AG09319 (cell line): ENCODE measurements at places on chromosomes 2 and 18.

DNA sequence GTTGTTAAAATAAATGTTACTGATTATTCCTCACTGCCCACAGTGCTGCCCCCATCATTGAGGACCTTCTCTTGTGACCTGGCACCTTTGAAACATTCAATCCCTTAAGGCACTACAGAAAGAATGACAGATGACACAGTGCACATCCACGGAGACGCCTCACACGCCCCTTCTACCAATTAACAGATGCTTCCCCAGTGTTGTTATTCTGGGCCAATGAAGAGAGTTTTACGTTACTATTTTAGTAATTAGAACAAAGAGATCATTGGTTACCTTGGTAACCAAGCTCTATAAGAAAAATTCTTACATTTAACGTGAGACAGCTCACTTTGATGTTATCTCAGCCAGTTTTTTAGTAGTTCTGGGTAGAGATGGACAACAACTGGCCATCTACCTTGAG, 152.0 kb downstream of the ZNF236 start:
- no peak for DNase-seq

DNA sequence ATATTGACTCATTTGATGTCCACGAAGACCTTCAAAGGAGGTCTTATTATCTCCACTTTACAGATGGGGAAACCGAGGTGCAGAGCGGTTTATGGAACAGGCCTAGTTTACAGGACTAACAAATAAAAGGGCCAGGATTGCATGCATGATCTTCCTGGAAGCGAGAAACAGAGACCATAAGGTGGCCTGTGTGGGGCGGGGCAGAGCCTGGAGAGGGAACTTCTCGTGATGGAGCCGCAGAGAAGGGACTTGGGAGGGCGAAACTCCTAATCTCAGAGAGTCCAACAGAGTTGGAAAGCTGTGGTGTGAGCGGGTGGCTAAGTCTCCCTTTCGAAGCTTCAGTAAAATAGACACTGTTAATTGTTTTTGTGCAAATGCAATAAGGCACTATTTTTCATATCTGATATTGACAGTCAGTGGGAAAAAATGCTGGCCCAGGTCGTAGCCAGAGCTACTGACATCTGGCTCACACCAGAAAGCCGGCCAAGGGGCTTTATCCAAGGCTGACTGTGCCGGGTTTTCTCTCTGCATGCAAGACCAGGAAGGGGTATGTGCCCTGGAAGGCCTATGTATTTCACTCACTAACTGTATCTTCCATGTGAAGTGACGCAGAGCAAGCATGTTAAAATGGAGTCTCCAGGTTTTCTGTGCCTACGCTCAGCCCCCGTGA, 4.5 kb downstream of the INPP5D start:
- DNase-seq = no peak

DNA sequence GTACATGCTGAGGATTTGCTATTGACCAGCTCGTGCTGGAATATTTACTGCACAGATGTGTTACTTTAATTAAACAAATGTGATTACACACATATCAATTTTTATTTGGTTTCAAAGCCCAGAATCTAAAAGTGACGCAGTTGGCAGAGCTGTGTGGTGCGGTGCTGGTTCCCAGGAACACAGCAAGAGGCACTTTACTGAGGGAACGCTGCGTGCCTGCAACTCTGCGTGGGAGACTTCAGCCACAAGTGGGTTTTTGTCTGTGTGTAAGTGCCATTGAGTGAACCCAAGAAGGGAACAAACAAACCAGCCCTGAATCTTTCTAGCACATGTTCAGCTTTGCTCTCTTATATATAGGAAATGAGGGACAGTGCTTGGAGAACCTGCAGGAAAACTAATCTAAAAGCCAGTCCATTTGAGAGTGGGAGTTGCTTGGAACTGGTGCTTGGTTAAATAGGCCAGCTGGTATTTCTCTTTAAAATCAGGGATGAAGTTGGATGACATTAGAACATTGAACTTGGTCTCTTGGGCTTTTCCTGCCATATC, 196.6 kb upstream of the CELF4 start:
- DNase-seq = no peak

- DNase-seq = no peak
These were observed 11.8 kb downstream of the ALS2 start for GRCh38 chr2:201768918-201769317.

GRCh38 chr2:101806701-101807100, 109.2 kb downstream of the MAP4K4 start:
- no peak for DNase-seq

GRCh38 chr18:57951117-57951796, 92.8 kb upstream of the NEDD4L start:
- DNase-seq = peak; percentile 7

GRCh38 chr2:239822146-239822831, 202.9 kb downstream of the NDUFA10 start:
- no peak for DNase-seq

GRCh38 chr18:48754993-48755473, 195.7 kb downstream of the SMAD7 start:
- no peak for DNase-seq

- no peak for DNase-seq
These were observed 40.7 kb downstream of the TCF7L1 start for GRCh38 chr2:85173909-85174308.

DNA sequence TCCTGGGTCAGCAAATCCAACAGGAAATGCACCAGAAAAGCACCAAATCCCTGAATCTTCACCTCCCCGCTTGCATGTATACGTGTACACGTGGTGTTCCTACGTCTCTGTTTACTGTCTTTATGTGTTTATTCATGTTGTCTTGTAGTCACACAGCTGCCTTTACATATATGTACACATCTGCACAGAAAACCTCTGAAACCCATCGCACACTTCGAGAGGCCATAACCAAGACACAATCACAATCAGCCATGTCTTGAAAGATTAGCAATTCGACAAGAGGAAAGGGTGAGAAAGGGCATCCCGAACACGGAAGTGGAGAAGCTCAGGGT, 98.1 kb downstream of the PLB1 start:
- no peak for DNase-seq
